ENCODE measurements at places on chromosomes 4 and X.

DNA sequence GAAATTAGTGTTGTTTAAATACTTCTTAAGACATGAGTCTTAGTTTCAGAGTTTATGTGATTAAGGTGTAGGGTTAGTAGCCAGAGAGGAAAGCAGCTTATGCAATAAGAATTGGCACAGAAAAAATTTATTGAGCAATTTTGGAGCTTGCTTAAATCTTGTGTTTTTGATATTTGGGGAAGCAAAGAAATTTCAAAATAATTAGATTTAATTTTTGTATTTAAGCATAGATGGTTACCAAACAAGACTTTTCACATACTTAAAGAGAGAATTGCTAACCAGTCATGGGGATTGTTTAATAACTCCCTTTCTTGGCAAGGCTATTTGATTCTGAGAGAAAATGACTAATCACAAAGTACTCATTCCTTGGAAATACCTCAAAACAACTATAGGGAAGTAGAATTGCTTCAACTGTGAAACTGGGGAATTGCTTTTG is 202.0 kb upstream of the GRID2 start:
- DNase-seq: peak; percentile 22

GRCh38 chr4:104492183-104492771 is 2.4 kb downstream of the CXXC4 start:
- DNase-seq: no peak

DNA sequence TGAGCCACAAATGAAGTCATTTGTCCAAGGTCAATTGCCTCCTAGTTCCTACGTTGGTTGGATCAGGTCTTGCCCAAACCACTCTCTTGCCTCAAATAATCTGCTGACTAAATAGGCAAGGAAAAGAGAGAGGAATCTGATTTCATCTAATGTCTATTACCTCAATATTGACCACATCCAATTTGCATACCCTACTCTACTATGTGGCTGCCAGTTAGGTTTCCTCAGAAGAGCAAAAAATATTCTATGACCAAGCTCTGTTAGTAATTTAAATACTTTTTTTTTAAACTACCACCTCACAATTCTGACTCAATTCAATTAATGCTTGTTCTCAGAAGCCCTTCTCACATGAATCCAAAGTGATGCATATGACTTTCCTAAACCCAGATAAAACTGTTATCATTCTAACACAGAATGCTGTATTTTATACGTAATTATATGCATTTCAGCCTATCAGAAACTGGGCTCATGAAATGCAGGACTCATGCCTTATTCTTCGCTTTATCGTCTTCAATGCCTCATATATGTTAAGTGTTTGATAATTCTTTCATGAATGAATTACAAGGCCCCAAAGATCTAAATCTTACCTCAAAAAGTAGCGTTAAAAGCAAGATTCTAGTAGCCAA is 98.6 kb downstream of the HUWE1 start:
- DNase-seq: no peak

GRCh38 chr4:84100071-84100470 is 399.0 kb downstream of the NKX6-1 start:
- no peak for DNase-seq

DNA sequence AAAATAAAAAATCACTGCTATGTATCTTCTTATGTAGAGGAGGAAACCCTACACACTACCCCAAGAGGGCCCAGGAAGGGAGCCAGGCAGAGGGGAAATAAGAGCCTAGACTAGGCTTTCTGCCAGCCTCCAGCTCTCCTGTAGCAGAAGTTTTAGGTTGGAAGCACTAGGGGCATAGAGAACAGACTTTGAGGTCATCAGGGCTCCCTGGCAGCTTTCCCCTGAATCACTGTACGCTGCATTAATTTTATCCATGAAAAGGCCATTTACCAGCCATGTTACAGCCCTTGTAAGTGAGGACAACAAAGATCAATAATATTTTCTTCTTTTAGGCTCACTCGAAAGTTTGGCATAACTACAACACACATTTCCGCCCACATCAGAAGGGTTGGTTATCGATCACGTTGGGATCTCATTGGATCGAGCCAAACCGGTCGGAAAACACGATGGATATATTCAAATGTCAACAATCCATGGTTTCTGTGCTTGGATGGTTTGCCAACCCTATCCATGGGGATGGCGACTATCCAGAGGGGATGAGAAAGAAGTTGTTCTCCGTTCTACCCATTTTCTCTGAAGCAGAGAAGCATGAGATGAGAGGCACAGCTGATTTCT is 24.7 kb downstream of the RPL9 start:
- no peak for DNase-seq

DNA sequence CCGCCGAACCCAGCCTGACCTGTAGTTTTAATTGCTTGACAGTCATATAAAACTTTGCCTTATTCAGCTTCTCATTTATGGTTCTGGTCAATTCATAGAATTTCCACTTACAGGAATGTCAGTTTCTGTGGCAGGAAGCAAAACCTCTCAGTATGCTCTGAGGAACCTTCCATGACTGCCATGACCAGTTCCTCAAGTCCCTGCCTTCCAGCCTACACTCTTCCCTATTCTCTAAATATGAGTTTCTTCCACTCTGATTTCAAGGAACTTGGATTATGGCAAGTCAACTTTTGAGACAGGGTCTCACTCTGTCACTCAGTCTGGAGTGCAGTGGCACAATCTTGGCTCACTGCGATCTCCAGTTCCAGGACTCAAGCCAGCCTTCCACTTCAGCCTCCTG is 26.0 kb upstream of the NSUN7 start:
- DNase-seq: no peak

DNA sequence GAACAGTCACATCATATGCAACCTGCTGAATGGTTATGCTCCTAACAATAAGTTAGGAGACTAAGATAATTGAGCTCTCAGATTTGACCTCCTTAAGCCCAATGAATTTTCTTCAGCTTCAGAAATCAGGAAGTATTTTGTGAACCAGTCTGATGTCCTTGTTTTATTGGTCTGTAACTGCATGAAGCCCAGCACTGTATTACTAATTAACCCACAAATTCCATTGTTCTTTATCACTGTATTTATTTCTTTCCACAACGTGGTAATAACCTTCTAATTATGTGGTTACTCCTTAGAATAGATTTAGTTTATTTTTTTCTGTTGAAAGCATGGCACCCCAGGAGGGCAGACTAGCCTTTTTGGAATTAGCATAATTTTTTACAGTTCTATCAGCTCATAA is 3.9 kb upstream of the MFAP3L start:
- peak; percentile 71 for DNase-seq

DNA sequence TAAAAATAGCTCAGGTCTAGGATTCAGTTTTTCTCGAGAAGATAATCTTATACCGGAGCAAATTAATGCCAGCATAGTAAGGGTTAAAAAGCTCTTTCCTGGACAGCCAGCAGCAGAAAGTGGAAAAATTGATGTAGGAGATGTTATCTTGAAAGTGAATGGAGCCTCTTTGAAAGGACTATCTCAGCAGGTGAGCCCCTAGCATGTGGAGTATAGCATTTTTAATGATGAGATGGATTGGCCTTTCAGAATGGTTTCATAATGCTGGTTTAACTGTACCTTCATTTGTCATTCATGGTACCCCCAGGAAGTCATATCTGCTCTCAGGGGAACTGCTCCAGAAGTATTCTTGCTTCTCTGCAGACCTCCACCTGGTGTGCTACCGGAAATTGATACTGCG is 79.4 kb downstream of the SLC10A6 start:
- DNase-seq: no peak

DNA sequence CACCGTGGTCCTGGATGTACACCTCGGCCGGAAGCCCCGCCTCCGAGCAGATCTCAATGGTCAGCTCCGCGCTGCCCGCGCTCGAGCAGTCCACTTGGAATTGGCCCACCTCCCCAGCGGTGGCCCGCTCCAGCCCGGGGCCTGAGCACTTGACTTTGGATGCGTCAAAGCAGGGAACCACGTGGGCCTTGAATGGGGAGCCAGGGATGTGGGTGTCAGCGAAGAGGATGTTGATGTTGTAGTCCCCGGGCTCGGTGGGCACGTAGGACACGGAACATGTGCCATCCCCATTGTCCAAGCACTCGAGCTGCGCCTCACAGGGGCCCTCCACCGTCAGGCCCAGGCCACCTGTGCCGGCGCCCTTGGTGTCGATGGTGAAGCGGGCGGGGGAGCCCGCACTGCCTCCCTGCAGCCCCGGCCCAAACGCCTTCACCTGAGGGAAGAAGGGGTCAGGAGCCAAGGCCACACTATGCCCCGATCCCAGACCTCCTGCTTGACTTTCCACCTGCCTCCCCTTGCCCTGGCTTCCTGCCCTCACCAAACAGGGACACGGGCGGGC is 14.2 kb downstream of the FLNA start:
- no peak for DNase-seq

- DNase-seq: no peak
These were observed 7.0 kb downstream of the TNIP3 start for GRCh38 chr4:121156822-121157769.

- no peak for DNase-seq
These were observed 81.2 kb upstream of the GPM6B start for GRCh38 chrX:13898083-13898482.

DNA sequence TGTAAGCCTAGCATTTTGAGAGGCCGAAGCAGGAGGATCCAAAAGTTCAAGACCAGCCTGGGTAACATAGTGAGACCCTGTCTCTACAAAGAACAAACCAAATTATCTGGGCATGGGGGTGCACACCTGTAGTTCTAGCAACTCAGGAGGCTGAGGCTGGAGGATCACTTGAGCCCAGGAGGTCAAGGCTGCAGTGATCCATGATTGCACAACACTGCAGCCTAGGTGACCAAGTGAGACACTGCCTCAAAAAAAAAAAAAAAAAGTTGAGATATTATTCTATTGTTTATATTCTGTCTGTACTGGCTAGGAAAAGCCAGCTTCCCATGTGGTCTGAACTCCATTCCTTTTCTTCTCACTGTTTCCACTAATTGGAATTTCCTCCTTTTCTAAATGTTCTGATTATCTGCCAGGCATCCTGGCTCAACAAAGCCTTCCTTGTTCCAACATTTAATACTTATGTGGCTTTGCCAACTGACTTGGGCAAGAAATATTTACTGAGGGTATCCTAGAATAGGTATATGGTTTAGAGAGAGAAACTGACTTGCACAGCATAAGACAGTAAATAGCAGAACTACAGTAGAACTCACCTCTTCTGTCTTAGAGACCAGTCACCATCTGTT is 175.2 kb upstream of the ADAMTS3 start:
- no peak for DNase-seq

GRCh38 chr4:54231419-54231767 is 2.3 kb downstream of the PDGFRA start:
- DNase-seq: no peak

DNA sequence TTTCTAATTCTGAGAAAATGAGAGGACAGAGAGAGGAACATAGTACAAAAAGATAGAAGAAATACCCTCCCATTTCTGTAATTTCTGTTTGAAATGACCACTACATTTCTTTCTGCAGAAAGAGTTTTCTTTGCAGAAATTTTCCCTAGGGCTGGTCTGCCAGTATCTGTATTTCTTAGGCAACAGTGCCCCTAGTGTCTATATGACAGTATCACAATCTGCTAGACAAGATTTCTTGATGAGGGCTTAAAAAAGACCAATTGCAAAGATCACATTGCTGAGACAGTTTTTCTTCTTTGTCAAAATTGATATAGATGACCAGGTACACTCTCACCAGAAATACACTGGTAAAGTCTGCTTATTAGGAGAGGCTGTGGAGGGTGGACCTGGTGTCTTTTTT is 81.0 kb upstream of the ZDHHC15 start:
- DNase-seq: no peak

- no peak for DNase-seq
These were observed 148.9 kb downstream of the PRDM5 start for GRCh38 chr4:120773641-120774040.

- no peak for DNase-seq
These were observed 281.9 kb downstream of the PTTG2 start for GRCh38 chr4:38242101-38242500.

GRCh38 chr4:142377342-142378091 is 468.6 kb downstream of the INPP4B start:
- DNase-seq: no peak

DNA sequence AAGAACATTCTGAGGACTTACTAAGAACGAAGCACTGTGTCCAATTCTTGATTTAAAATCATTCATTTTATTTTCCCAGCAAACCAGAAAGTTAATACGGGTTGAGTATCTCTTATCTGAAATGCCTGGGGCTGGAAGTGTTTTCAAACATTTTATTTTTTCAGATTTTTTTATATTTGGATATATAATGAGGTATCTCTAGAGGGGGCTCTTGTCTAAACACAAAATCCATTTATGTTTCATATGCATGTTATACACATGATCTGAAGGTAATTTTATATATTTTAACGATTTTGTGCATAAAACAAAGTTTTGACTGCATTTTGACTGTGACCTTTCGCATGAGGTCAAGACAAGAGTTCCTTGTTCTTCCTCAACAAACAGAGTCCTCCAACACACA is 320.9 kb downstream of the ASMT start:
- no peak for DNase-seq

- DNase-seq: no peak
These were observed 127.5 kb upstream of the RADX start for GRCh38 chrX:106484233-106484632.

DNA sequence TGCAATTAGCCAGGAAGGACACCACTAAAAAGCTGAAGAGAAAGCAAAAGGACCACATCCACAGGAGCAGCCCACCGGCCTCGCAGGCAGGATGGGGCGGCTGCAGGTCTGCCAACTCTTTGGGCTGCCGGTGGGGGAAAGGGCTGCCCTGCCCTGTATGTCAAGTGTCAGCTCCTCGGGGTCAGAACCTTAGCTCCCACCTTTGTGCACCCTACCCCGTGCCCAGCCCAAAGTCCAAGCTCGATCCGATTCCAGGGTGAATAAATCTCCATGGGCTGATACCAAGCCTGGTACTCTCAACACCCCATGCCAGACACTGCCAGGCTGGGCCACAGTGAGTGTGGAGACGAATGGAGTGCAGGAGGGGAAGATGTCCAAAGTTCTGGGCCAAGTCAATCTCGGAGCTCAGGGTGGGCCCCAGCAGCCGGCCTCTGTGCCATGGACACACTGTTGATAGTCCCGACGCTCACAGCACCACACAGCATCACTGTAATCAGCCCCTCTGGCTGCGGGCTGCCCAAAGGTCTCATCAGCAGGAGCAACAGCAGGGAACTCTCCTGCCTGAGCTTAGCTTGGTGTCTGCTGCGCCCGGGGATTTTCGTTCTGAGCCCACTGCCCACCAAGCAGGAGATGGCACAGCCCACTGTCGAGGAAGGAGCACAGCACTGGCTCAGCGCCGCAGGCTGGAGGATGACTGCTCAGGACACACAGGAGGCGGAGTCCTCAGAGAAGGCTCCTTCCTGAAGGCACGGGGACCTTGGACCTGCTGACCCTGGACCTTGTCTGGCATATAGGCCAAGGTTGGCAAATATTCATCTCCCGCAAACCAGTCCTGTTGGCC is 84.4 kb downstream of the JAKMIP1 start:
- no peak for DNase-seq

- DNase-seq: no peak
These were observed 66.7 kb downstream of the TENM3 start for GRCh38 chr4:182309877-182310276.

Data from epithelial cell of proximal tubule (primary cell).